ENCODE measurements at places on chromosomes 4 and X.

DNA sequence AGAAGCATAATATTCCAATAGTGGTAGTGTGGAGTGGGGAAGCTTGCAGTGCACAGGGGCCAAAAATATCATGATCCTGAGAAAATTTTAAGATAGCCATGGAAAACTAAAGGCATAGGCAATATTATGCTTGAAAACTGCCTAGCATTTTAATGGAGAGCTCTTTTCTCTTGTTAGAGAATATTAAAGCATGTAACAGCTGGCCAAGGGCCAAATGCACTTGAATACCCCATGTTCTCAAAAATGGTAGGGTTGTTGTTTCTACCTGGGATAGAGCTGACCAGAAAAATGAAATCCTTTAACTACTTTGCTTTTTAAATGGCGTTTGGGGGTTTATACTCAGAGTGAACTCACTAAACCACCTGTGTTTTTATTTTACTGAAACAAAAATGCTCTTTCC lies 739.6 kb upstream of the SLIT2 start:
- DNase-seq, result no peak

GRCh38 chr4:176726803-176727202 lies 65.9 kb downstream of the VEGFC start:
- DNase-seq, result no peak

GRCh38 chrX:30627818-30628652 lies 25.2 kb upstream of the GK start:
- no peak for DNase-seq

GRCh38 chrX:111756486-111756885 lies 75.5 kb downstream of the ALG13 start:
- no peak for DNase-seq

DNA sequence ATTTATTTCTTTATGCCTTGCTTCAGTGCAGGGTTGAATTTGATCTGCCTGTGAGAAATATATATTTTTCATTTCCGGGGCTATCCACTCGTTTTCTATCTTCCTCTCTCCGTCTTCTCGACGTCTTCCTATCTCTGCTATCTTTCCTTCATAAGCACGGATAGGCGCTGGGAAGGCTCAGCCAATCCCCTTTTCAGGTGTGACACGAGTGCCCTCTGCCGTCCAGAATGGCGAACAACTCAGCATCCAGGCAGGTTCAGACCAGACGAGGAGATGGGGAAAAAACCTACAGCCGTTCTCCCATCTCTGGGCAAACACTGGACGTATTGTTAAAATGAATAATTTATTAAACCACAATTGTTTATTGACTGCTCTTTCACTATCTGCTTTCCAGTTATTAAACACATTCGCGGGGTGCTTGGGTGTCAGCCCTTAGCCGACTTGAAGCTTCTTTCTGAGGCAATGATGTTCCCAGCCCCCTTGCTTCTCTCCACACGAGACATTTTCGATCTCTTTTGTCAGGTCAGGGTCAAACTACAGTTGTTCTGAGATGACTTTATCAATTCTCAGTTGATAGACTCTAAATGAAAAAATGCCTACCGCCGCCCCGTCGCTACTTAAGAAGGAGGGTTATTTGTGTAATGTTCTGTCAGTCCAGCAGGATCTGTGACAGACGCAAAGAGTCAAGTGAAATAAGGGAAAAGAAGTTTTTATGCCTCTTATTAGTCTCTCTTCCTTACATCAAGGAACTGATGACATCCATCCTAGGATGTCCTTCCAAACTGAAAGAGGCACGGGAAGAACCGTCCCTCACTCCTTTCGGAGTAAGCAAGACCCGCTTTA lies 96.3 kb upstream of the NOCT start:
- peak; percentile 9 for DNase-seq

DNA sequence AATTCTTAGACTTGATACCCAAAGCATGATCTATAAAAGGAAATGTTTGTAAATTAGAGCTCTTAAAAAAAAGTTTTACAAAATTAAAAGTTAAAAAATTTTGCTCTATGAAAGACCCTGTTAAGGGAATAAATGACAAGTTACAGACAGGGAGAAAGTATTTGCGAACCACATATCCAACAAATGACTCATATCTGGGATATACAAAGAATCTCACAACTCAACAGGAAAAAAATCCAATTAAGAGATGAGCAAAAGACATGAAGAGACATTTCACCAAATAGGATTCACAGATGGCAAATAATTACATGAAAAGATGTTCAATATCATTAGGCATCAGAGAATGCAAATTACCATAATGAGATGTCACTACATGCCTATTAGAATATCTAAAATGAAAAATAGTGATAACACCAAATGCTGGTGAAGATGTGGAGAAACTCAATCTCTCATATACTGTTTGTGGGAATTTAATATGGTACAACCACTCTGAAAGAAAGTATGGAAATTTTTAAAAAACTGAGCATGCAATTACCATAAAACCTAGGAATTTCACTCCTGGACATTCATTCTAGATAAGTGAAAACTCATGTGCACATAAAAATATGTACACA lies 100.8 kb upstream of the EOLA2 start:
- DNase-seq, result no peak

DNA sequence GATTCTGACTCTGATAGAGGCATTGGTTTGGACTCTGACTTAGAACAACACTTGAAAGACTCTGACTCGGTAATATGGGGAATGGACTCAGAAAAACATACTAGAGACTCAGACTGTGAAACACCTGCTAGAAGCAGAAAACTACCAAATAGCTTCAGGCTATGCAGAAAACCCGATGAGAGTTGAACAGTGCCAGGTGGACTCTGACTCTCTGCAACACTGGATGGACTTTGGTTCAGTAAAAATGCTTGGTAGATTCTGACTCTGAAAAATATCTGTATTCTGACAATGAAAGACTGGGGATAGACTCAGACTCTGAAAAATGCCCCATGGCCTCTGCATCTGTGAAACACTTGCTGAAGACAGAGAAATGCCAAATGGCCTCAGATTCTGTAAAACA lies 215.1 kb upstream of the HDX start:
- DNase-seq, result no peak

All from activated CD4-positive, alpha-beta T cell treated with anti-CD3 and anti-CD28 coated beads for 1 hour (primary cell).